ENCODE measurements at places on chromosomes 1 and 21. TPM values are rescaled to one million over a fixed set of nuclear protein-coding genes. Genes with fewer than 3 reads are reported as not detected.

SDE2 gene
- total RNA-seq, result 16.4 TPM

SYT2 gene
- total RNA-seq, result not detected

PTAFR gene
- total RNA-seq, result not detected

ASTN1 gene
- total RNA-seq, result not detected

CYP4X1 gene
- 16.0 TPM for total RNA-seq

ATP1A4 gene
- total RNA-seq, result not detected

C1orf185 gene
- total RNA-seq, result not detected

RGS13 gene
- not detected for total RNA-seq

G0S2 gene
- 14.8 TPM for total RNA-seq

KRTAP7-1 gene
- not detected for total RNA-seq

TMPRSS15 gene
- total RNA-seq, result not detected
